ENCODE measurements at places on chromosomes 2 and 18.

DNA sequence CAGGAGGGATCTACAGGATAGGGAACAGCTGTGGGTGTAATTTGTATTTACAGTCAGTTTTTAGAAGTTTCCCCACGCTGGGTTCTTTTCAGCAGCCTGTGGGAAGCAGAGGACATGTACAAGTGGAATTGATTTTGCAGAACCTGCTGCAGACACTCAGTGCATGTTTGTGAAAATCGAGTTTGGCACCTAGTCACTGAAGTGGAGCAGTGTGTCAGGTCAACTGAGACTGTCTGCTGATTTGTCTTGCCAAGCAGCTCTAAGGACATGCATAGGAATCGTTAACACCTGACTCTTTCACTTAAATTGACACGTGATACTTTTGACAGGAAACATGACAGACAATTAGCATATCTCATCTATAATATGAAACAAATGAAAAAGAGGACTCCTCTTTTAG is 416.6 kb downstream of the TMX3 start:
- no peak for DNase-seq
- no peaks in the 10 kb centered on the region for H3K27me3 ChIP-seq
- H3K36me3 ChIP-seq = no peaks in the 10 kb centered on the region
- no peak overlapping the region for H3K4me3 ChIP-seq
- H3K4me1 ChIP-seq = no peaks in the 10 kb centered on the region
- no peak overlapping the region for H3K27ac ChIP-seq

- no peaks in the 10 kb centered on the region for H3K27me3 ChIP-seq
- no peaks in the 10 kb centered on the region for H3K4me1 ChIP-seq
- H3K36me3 ChIP-seq = no peaks in the 10 kb centered on the region
These were observed 292.3 kb upstream of the CHAC2 start for GRCh38 chr2:53475321-53475720.

- peak overlapping the region; percentile 94 for H3K27ac ChIP-seq
- H3K27me3 ChIP-seq = no peaks in the 10 kb centered on the region
- DNase-seq = no peak
- peaks cover 84% of the 10 kb centered on the region for H3K4me1 ChIP-seq
These were observed 1.1 kb downstream of the MAP4K3 start for GRCh38 chr2:39435741-39436591.

DNA sequence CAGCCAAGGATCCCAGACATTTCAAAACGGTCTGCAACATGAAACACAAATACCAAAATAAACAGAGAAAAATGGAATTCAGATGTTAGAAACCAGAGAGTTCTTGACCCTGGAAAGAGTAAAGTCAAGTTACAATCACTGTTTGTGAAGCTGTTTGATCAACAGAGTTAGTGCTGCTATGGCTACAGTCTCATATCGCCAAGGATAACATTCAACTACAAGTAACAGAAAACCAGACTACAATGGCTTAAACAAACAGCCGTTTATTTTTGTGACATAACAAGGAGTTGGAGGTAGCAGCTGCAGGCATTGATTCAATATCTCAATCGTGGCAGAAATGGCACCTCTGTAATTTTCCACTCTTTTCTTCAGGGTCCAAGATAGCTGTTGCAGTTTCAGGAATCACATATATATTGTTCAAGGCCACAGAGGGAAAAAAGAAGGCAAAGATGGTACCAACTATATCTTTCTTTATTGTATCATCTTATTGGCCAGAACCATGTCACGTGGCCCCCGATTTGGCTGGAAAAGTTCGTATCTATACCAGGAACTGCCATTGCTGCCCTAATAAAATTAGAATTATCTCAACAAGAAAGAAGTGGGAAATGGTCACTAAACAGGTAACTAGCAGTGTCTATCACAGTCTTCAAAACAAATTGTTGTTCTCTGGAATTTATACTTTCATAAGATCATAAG is 17.7 kb upstream of the HNRNPLL start:
- H3K4me1 ChIP-seq = no peaks in the 10 kb centered on the region
- no peak overlapping the region for H3K4me3 ChIP-seq
- no peaks in the 10 kb centered on the region for H3K27me3 ChIP-seq
- no peak for DNase-seq

- peak overlapping the region; percentile 38 for H3K27ac ChIP-seq
- H3K4me1 ChIP-seq = peaks cover 14% of the 10 kb centered on the region
- DNase-seq = no peak
These were observed 446 bp downstream of the COPS9 start for GRCh38 chr2:240135706-240136012.

- H3K36me3 ChIP-seq = no peaks in the 10 kb centered on the region
- no peaks in the 10 kb centered on the region for H3K27me3 ChIP-seq
- no peak overlapping the region for H3K4me3 ChIP-seq
- DNase-seq = no peak
- H3K27ac ChIP-seq = no peak overlapping the region
- H3K4me1 ChIP-seq = peaks cover 26% of the 10 kb centered on the region
These were observed 153.5 kb downstream of the ANTXR1 start for GRCh38 chr2:69166465-69166811.

DNA sequence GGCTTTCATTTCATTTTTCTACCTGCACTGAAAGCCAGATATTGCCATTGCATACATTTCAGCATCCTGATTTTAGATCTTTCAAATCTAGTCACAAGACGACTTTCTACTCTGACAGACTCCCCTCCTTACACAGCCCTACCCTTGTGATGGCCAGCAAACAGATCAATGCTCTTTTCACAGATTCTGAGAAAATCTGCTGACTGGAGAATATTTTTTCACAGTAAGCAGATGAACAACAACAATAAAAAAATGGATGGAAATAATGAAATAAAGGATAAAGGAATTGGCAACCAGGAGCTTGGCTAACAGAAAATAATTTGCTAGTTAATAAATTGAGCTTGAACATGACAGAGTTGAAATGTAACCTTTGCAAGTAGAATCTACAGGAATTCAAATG is 527.2 kb downstream of the IRS1 start:
- H3K27me3 ChIP-seq = no peaks in the 10 kb centered on the region
- DNase-seq = no peak
- no peaks in the 10 kb centered on the region for H3K4me1 ChIP-seq
- H3K36me3 ChIP-seq = no peaks in the 10 kb centered on the region
- H3K4me3 ChIP-seq = no peak overlapping the region

- peaks cover 37% of the 10 kb centered on the region for H3K4me1 ChIP-seq
- no peaks in the 10 kb centered on the region for H3K27me3 ChIP-seq
- H3K4me3 ChIP-seq = peak overlapping the region; percentile 81
These were observed 84.9 kb upstream of the EPB41L3 start for GRCh38 chr18:5628512-5629255.

GRCh38 chr2:241989074-241989473 is 119.5 kb downstream of the RTP5 start:
- H3K36me3 ChIP-seq = no peaks in the 10 kb centered on the region
- no peaks in the 10 kb centered on the region for H3K4me1 ChIP-seq
- no peak for DNase-seq
- H3K27ac ChIP-seq = no peak overlapping the region
- no peaks in the 10 kb centered on the region for H3K27me3 ChIP-seq
- H3K4me3 ChIP-seq = no peak overlapping the region

GRCh38 chr2:85481818-85482777 is 56.9 kb upstream of the MAT2A start:
- H3K4me3 ChIP-seq = no peak overlapping the region
- no peaks in the 10 kb centered on the region for H3K36me3 ChIP-seq
- H3K27me3 ChIP-seq = no peaks in the 10 kb centered on the region

- H3K4me1 ChIP-seq = no peaks in the 10 kb centered on the region
- no peak for DNase-seq
- peaks cover 55% of the 10 kb centered on the region for H3K27me3 ChIP-seq
- no peak overlapping the region for H3K4me3 ChIP-seq
- H3K36me3 ChIP-seq = no peaks in the 10 kb centered on the region
- H3K27ac ChIP-seq = no peak overlapping the region
These were observed 27.4 kb downstream of the EVX2 start for GRCh38 chr2:176056406-176056805.

DNA sequence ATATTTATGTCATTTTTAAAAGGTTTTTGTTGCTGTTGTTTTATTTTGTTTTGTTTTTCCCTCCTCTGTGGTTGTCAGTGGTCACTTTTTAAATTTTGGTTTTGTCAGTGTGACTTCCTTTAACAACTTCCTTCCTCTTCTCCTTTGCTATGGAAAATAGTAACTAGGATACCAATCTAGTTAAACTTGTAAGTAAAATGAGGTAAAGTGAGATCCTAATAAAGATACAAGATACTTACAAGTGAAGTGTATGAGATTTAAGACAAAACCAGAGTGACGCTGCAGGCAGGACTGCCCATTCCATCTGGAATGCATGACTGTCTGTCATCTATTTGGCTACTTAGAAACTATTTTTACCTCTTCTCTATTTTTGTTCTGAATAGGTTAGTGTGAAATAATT is 30.6 kb upstream of the CREB1 start:
- H3K27me3 ChIP-seq = no peaks in the 10 kb centered on the region
- DNase-seq = no peak
- no peak overlapping the region for H3K4me3 ChIP-seq
- no peaks in the 10 kb centered on the region for H3K36me3 ChIP-seq

DNA sequence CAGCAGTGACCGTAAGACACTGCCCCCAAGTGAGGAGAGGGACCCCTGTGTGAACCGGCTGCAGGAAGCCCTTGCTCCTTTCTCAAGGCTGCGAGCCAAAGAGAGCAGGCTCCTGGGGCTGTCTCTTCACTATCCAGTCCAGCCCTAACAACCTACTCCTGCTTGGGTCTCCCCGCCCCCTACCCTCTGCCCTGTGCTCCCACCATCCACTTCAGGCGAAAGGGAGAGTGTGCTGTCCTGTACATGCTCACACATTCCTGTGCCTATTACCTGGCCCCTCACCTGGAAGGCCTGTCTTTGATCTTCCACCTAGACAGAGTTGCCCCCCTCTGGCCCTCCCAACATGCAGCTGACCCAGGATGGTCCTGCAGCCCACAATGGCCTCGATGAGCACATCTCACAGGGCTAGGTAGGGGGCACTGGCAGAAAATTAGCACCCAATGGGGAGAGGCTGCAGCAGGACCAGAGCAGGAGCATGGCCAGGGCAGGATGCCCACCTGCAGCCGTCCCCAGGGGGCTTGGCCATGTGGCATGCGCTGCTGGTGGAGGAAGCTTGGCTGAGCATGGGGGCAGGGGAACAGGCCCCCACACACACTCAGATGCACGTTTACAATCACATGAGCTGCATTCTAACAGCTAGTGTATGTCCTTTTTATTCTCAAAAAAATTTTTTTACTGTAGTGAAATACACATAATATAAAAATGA is 93.5 kb downstream of the POLR1A start:
- H3K27ac ChIP-seq = no peak overlapping the region
- no peak overlapping the region for H3K4me3 ChIP-seq
- H3K4me1 ChIP-seq = no peaks in the 10 kb centered on the region

DNA sequence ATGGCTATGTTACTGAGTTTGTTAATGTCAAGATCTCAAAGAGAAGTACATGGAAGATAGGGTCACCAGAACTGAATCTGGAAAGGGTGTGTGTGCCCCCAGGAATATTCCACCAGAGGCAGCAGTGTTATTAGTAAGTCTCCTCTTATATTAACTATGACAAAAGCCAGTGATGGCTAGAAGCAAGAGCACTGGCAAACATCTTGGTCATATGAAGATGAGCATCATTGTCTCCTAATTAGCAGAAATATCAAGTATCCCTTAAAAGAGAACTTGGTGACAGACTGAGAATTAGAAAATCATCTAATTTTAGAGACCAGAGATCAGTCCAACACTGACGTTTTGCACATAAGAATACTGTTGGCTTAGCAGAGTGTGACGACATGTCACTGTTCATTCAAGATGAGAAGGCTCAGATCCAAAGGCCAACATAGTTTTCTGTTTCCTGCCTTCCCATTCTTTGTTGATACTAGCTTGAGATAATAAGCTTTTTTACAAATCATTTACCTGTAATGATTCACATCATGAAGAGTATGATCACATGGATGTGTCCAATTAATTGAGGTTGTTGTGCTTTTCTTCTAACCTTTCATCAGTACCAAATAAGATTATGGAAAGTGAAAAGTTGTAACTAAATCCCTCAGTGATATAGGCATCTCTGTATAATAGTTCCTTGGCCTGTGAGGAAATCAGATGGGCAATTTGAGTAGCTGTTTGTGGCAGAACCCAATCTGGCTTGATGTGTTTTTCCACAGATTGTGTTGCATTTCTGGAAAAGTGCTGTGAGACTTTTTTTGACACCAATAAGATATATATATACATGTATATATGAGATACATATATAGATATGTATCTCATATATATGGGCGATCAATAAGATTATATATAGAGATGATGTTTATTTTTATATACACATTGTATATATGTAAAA is 44.5 kb downstream of the MAPRE2 start:
- no peaks in the 10 kb centered on the region for H3K27me3 ChIP-seq
- H3K36me3 ChIP-seq = no peaks in the 10 kb centered on the region
- no peak overlapping the region for H3K4me3 ChIP-seq
- DNase-seq = no peak
- H3K27ac ChIP-seq = no peak overlapping the region
- H3K4me1 ChIP-seq = no peaks in the 10 kb centered on the region

GRCh38 chr2:176317199-176317598 is 48.0 kb downstream of the MTX2 start:
- H3K36me3 ChIP-seq = no peaks in the 10 kb centered on the region
- peaks cover 7% of the 10 kb centered on the region for H3K4me1 ChIP-seq
- no peak overlapping the region for H3K27ac ChIP-seq
- H3K4me3 ChIP-seq = no peak overlapping the region

- no peaks in the 10 kb centered on the region for H3K36me3 ChIP-seq
- no peak overlapping the region for H3K27ac ChIP-seq
- H3K4me3 ChIP-seq = no peak overlapping the region
These were observed 61.1 kb upstream of the NFATC1 start for GRCh38 chr18:79334496-79335233.

GRCh38 chr2:110842048-110842447 is 109.7 kb downstream of the ACOXL start:
- no peak overlapping the region for H3K4me3 ChIP-seq
- H3K27ac ChIP-seq = no peak overlapping the region
- no peaks in the 10 kb centered on the region for H3K27me3 ChIP-seq
- no peaks in the 10 kb centered on the region for H3K4me1 ChIP-seq

GRCh38 chr2:180677200-180677599 is 303.2 kb upstream of the UBE2E3 start:
- no peaks in the 10 kb centered on the region for H3K27me3 ChIP-seq
- peaks cover 54% of the 10 kb centered on the region for H3K4me1 ChIP-seq

DNA sequence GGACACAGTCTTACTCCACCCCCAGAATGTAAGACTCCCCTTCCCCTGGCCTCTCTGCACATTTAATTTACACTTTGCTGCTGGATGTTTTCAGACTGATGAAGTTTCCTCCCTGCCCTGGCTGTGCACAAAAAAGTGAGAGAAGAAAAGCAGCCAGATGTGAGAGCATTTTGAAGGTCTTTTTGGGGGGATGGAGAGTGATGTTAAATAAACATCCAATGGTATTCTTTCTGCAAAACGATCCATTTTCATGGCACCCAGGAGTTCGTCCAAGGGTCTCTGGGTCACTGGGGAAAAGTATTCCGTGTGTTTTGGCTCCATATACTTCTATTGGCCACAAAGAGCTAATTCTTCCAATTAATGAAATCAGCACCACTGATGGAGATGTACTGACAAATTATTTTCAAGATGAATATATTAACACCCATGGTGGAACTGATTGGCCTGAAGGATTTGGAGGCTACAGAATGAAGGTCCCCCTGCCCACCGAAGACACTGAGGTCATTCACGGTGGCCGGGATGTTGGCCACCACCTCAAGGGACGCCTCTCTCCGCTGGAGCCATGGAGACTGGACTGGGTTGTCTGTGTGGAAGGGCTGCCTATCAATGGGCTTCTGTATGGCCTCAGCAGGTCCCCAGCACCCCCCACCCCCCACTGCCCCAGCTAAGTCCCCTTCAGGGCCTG is 107.6 kb upstream of the PKDCC start:
- no peak overlapping the region for H3K27ac ChIP-seq
- H3K4me3 ChIP-seq = no peak overlapping the region
- H3K4me1 ChIP-seq = peaks cover 17% of the 10 kb centered on the region

- H3K36me3 ChIP-seq = no peaks in the 10 kb centered on the region
- H3K27me3 ChIP-seq = no peaks in the 10 kb centered on the region
- DNase-seq = no peak
- H3K4me1 ChIP-seq = no peaks in the 10 kb centered on the region
- H3K27ac ChIP-seq = no peak overlapping the region
These were observed 1655.8 kb downstream of the SUCLG1 start for GRCh38 chr2:82803307-82803706.
